Renal cortical epithelial cell (primary cell): ENCODE measurements at places on chromosomes 12 and 14. TPM values are rescaled to one million over a fixed set of nuclear protein-coding genes. Genes with fewer than 3 reads are reported as not detected.

GRCh38 chr14:51482102-51482501 is 169.6 kb upstream of the FRMD6 start:
- DNase-seq: no peak

- DNase-seq: no peak
Observed at GRCh38 chr14:96284008-96284407, 28.0 kb downstream of the BDKRB1 start.

- no peak for DNase-seq
Observed at GRCh38 chr14:65042296-65042695, 55.6 kb downstream of the FNTB start.

DNA sequence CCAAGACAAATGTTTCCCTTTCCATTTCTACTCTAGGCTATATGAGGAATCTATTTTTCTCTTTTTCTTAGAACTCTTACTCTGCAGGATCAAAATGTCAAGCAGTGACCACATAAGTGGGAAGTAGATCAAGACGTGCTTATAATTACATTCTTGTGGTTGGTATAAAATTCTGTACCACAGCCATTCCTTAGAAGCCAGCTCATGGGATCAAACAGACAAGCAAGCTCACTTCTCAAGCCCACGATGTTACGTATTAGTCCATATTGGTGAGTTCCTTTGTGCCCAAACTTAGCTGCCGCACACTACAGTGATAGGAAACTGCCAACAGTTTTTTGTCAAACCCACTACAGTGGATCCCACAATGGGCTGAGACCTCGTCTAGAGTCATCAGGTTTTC is 53.4 kb downstream of the IFNG start:
- peak; percentile 80 for DNase-seq

DNA sequence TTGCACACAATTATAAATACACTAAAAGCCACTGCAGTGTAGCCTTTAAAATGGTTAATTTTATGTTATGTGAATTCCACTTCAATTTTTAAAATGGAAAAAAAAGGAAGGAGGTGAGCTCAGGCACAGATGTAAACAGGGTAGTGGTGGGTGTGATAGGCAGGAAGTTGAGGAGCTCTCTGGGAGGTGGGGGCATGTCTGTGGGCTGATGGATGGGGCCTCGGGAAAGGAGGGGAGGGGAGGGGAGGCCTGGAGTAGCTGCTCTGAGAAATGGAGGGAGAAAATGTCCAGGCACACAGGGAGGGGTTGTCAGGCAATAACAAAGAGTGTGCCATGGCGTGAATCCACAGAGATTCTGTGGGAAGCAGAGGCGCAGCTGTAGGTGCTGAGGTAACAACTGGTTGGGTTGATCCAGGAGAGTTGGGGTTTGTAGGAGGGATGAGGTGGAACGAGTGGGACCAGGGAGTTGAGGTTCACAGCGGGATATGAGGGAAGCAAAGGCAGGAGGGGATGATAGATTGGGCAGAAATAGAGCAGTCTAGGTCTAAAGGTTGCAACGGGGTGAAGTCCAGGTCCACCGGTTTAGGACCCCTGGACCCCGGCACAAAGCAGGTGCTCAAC is 57.2 kb downstream of the LTBP2 start:
- DNase-seq: no peak

Gene NDRG2
- 0.35 and 4.6 TPM in 2 replicates for total RNA-seq
